Astrocyte of the spinal cord (primary cell): ENCODE measurements at places on chromosomes 5 and 9.

DNA sequence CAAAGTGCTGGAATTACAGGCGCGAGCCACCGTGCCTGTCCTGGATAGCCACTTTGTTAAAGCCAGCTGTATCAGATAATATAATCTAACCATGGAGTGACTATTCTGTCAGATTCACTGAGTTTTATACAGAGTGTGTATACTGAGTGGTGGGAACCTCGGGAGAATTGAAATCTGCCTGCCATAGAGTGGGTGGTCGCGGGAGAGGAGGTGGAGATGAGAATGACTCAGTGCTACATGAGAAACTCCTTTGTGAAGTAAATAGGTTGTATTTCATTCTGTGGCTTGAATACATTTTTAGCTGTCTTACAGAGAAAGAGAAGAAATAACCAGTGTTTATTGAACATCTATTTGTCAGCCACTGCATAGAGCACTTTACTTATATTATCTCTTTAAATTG lies 26.4 kb downstream of the ATP6V0E1 start:
- DNase-seq: no peak

DNA sequence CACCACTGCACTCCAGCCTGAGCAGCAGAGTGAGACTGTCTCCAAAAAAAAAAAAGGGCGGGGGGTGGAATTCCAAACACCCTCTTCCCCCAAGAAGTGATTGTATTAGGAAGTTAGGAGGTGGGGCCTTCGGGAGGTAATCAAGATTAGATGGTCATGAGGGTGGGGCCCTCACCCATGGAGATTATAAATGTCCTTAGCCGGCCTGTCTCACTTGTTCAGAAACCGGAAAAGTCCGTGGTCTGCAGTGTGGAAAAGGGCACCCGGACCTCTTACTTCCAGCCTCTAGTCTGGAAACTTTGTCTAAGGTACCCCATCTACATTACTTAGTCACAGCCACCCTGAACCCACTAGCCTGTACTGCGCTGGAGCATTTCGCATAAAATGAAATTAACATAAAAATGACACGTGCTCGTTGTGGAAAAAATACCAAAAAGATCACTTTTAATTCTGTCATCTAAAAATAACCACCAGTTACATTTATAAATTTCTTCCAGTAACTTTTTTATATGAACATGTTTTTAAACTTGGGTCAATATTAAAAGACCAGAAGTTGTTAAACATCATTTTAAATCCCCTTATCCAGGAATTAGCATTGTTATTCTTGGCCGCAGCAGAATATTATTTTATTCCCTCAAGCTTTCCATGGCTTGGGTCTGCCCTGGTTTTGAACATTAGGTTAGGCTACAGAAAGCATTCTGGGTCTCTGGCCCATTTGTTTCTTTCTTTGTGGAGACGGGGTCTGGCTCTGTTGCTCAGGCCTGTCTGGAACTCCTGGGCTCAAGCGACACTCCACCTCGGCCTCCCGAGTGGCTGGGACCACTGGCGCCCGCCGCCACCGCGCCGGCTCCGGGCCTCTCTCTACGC lies 1.2 kb upstream of the CKS2 start:
- no peak for DNase-seq

GRCh38 chr5:75450069-75450468 lies 61.4 kb downstream of the CERT1 start:
- no peak for DNase-seq

DNA sequence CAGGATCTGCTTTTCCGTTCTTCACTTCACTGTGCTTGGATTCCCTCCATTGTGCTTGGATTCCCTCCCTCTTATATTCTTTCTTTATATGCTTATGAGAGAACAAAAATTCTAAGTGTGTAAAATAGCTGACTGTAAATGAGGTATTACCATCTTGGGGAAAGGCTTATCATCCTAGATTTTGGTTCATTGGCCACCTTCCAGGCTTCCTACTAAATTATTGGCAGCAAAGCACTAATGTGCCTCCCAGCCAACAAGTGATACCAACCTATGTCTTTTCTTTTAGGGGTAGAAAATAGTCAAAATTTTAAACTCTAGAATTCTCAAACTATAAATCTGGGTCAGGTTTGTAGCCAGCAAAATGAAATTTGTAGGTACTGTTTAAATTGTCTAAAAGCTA lies 52.7 kb downstream of the NDUFAF2 start:
- DNase-seq: no peak

- no peak for DNase-seq
These were observed 274.2 kb downstream of the TMEM167A start for GRCh38 chr5:82802954-82803353.

DNA sequence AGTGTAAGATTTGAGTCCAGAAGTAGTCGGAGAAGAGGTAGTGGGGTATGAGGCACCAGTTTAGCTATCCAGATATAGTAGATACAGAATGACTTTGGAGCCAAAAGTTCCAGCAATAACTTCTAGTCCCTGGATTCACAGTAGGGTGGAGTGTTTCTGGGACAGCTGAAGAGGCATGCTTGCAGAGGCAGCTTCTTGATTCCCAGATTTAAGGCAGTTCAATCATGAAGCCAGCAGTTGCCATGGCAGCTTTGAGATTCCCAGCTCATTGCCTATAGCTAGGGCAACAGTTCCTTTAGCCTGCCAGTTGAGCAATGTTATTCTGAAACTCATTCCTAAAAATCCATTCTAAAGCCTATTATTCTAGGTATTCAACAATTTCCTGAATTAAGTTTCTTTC lies 79.2 kb downstream of the LIX1 start:
- no peak for DNase-seq

- no peak for DNase-seq
These were observed 1143.6 kb upstream of the WWC1 start for GRCh38 chr5:167147879-167148278.

DNA sequence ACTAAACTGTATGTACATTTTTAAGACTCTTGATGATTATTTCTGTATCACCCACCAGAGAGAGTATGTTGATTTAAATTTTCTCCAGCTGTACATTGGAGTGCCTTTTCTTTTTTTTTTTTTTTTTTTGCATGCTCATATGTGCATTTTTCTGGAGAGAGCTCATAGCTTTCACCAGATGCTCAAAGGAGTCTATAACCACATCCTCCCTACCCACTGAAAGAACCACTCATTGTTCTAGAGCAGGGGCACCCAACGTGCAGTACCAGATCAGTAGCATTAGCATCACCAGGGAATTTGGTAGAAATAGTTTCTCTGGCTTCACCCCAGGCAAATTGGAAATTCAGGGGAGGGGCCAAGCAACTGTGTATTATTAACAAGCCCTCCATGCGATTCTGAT lies 53.9 kb upstream of the TMEM171 start:
- DNase-seq: peak; percentile 83

DNA sequence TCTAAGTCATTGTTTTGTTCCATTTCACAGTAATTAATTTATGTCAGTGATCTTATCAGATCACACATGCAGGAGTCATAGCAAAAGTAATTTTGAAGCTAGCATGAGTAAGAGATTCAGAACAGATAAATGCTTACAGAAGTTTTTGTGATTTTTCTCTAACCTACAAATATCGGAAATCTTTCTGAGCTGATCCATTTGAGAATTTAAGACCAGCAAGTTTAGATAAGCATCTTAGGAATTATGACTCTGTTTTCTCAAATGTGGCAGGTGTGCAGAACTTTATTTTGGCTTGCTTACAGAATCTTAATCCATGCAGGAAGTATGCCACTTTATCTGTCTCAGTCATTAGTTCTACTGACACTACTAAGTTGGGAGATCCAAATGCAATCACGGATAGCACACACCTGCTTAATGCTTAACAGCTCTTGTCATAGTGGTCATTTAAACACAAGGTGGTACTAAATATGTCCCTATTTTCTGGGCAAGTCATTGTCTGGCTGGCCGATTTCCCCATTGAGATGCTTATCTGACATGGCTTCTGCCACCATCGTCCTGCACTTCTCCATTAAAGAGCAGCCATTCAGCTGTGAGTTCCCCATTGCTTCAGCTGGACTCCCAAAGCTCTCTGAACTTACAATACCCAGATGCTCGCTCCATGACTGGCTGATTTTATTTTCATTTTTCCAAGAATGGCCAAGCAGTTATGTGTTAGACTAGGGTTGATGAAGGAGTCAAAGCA lies 305.4 kb upstream of the NUDT12 start:
- DNase-seq: no peak

- DNase-seq: no peak
These were observed 10.3 kb upstream of the URM1 start for GRCh38 chr9:128360826-128361225.

GRCh38 chr5:83922699-83923098 lies 202.0 kb upstream of the HAPLN1 start:
- no peak for DNase-seq

DNA sequence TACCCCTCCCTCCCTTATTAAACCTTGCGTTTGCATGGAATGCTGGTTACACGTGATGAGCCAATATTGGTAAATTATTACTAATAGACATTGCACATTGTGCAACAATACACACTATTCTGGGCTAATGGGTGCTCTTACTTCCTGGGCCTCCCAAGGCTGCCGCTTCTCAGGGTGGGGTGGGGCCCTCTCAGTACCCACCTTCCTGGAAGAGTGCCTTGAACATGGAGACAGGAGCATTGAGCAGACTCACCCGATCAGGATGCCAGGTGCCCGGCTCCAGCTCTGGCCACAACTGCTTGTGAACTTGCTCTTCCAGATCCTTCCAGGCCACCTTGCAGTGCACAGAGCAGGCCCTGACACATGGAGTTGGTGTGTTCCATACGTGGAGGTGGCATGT lies 24.7 kb upstream of the CEP72 start:
- no peak for DNase-seq

DNA sequence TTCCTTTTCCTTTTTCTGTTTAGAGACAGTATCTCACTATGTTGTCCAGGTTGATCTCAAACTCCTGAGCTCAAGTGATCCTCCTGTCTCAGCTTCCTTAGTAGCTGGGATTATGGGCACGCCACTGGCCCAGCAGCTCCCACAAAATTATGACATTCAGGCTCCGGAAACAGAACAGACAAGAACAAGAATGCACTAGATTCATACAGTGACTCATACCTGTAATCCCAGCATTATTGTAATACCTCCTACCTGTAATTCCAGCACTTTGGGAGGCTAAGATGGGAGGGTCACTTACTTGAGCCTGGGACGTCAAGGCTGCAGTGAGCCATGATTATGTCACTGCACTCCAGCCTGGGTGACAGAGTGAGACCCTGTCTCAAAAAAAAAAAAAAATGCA lies 26.7 kb upstream of the B4GALT1 start:
- no peak for DNase-seq

- no peak for DNase-seq
These were observed 126.5 kb downstream of the RPS23 start for GRCh38 chr5:82151662-82152061.

DNA sequence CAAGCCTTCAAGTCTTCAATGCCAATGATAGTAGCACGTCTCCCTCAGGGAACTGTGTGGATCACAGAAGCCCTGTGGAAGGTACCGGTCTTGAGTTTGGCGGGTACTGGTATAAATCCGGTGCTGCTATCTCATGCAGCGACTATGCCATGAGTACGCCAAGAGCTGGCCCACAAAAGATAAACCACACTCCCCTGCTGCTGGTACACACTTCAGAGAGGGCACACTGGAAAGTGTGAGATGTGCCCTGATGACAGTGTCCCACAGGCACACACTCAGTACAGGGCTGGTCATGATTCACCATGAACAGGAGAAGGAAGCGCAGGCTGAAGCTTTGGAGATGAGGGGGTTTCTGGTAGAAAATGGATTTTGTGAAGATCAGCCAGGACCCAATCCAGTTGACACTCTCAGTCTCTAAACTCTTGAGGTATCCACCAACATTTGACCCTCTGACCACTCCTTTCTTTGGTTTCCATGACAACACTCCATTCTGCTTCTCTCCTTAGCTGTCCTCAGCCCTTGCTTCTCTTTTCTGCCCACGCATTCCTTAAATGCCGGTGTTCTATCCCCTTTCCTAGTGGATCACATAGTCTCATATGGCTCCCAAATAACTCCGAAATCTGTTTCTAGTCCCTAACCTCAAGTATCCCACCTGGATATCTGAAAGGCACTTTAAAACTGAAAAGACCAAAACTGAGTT lies 5.1 kb downstream of the AMACR start:
- no peak for DNase-seq

- DNase-seq: no peak
These were observed 580.8 kb downstream of the ACTL7B start for GRCh38 chr9:108274971-108275370.

DNA sequence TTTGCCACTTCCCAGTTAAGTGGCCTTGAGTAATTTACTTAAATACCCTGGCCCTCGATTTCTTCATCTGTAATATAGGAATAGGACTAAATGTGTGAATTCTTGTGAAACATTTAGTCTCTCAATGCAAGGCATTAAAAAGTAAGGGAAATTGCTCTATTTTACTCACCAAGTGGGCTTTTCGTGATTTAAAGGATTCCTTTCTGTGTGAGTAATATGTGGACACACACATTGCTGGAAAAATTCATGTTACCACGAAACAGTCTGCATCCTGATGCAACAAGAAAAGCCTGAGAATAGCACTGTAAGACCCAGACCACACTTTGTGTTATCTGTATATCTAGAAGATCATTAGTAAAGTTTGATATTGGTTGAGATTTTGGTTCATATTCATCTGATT lies 1243.0 kb upstream of the CDH9 start:
- peak; percentile 79 for DNase-seq

DNA sequence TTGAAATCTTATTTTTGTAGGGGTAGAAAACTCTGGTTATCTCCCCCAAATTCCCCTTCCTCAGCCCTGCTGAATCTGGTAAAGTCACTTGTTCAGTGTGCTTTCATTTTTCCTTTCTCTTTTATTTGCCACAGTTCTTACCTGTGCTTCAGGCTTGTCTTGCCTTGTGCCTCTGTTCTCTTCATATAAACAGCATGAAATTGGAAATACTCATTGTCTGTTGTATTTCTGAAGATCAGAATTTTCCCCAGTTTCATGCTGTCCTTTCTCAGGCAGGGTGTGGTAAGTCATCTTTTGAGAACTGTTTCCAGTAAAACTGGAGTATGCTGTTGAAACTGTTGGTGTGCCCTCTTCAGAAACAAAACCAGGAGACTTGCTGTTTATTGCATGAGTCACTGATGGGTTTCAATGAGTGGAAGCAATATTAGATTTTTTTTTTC lies 7.0 kb downstream of the PAM start:
- DNase-seq: peak; percentile 53

GRCh38 chr5:108940506-108940905 lies 192.8 kb downstream of the FER start:
- DNase-seq: no peak

- DNase-seq: no peak
These were observed 57.1 kb downstream of the PSD2 start for GRCh38 chr5:139852696-139853095.

- peak; percentile 92 for DNase-seq
These were observed 55.3 kb downstream of the ZNF366 start for GRCh38 chr5:72451741-72452505.

DNA sequence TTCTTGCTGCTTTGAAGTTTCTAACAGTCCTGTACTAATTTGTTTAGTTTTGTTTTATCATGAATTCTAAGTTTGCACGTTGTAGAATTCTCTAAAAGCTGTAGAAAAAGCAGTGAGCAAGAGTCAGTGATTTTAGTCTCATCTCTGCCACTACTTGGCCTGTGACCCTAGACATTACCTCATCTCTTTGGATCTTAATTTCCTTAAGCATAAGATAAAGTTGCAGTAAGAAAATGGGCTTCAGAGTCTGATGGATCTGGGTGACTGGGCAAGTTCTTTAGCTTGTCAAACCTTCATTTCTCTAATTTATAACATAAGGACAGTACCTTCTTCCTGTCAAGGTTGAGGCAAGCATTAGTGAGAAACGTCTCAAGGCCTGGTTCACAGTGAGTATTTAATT lies 247.9 kb downstream of the DMRT2 start:
- DNase-seq: no peak

- DNase-seq: no peak
These were observed 378.3 kb downstream of the KIAA0825 start for GRCh38 chr5:94240134-94240533.
